ENCODE measurements at places on chromosomes 16 and 17.

GRCh38 chr16:58259995-58260394, 34.8 kb downstream of the PRSS54 start:
- DNase-seq = no peak

DNA sequence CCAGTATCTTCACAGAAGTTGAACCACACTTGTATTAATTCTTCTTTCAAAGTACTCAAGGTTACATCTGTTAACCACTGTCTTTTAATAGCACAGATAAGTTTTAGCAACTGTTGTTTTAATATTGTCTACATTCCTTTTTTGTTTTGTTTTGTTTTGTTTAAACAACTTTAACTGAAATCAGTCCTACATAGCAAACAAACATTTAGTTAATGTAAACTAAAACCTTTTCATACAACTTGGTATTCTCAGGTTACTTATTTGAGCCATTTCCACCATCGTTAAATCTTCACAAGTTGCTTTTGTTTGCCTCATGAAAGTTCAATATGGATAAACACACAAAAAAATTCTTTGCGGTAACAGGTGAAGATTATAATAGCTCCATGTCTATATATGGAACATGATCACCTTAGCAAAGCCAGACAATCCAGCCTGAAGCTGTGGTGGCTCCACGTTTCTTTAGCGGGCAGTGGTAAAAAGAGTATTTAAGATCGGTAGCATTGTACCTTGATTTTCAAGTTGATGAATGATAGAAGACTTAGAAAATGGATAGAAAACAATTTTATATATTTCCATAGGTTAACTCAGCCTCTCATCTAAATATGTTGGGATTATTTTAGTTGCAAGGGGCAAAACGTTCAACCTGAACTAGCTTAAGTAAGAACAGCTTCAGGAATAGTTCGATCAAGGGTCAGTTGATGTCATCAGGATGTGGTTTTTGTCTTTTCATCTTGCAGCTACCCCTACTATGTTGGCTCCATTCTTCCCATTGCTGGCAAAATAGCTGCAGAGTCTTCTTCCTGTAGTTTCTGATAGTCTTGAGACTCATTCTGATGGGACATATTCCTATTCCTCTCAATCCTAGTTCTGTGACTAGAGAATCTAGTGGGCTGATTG, 182.8 kb downstream of the FTO start:
- no peak for DNase-seq

DNA sequence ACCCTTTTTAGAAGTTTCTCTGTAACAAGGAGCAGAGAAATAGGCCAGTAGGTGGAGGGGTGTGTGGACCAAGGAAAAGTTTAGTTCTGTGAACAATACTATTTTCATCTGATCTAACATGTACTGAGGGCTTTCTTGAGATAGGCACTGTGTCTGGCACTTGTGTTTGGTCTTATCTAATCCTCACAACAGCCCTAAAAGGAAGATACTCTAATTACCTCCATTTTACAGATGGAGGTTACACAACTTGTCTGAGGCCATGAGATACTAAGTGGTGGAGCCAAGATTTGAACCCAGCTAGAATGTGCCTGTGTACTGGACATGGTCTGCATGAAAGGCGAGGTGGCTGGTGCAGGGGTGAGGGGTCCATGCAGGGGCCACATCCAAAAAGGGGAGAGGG, 4.5 kb downstream of the TNFSF12 start:
- no peak for DNase-seq

GRCh38 chr17:76500747-76501017, 541 bp downstream of the RHBDF2 start:
- DNase-seq = no peak
